ENCODE measurements at places on chromosomes 4 and X. TPM values are rescaled to one million over a fixed set of nuclear protein-coding genes. Genes with fewer than 3 reads are reported as not detected.

GRCh38 chr4:120318196-120318846 is 251.7 kb upstream of the MAD2L1 start:
- no peak for DNase-seq

The F8A1 gene
- 25.8 TPM for total RNA-seq

The CLDN22 gene
- not detected for total RNA-seq

DNA sequence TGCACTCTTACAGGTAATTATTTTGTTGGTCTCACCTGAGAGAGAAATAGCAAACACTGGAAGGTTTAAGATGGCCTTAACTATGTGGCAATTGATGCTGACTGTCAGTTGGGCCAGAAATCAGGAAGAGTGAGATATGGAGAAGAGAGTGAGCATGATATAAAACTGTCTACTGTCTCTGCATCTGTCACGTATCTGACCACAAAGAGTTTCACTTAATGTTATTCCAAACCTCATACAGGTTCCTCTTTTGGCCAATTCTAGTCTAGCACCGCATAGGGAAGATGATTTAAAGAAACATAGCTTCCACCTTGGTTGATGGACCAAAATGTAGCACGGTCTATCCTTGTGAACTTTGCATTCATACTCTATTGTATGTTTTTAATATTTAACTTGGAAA is 381.0 kb upstream of the BOD1L1 start:
- DNase-seq: no peak

DNA sequence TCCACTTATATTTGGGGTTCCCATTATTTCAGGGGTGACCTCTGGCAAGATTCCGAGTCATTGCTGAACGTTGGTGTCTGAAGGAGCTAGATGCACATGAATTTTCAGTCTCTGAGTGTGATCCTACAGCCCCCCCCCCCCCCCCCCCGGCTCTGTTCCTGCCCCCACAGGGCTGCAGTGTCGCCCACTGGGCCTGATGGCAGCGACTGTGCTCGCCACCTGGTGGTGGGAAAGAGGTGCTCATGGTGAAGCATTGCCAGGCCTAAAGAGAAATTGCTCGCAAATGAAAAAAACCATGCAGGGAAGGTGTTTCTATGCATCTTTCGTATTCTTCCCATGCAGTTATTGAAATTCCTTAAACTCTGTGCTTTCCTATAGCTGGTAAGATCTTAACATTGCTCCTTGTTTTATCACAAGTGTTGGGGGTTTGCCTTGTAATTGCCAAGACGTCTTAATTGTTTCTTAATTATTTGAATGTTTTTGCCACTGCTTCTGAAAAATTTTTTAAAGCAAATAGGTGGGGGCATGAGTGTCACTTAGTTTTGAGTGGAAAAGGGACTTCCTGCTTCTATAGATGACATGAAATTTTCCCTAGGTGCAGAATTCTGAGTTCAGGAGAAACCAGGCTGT is 63.2 kb downstream of the CLDN22 start:
- DNase-seq: peak; percentile 30

DNA sequence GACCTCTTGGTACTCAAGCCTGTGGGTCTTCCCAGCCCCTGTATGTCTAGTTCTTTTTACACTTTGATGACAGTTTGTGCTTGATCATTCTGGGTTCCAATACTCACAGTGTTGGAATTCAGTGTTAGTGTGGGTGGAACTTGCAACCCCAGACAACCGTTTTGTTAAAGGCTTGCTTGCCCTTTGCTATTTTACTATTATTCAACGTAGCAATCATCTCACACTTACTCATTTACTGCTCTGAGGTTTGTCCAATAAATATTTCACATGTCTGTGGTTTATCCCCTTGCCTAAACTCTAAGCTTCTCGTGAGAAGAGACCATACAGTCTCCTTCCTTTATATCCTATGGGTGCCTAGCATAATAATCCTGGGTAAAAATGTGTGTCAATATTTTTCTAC is 15.3 kb downstream of the CCNG2 start:
- peak; percentile 55 for DNase-seq

GRCh38 chrX:15017491-15017890 is 144.3 kb downstream of the MOSPD2 start:
- no peak for DNase-seq

GRCh38 chr4:86032476-86033022 is 327.3 kb downstream of the MAPK10 start:
- DNase-seq: no peak

All from NCI-H460 (cell line).